Natural killer cell (primary cell): ENCODE measurements at places on chromosomes 7 and 10. TPM values are rescaled to one million over a fixed set of nuclear protein-coding genes. Genes with fewer than 3 reads are reported as not detected.

The CARD11 gene
- total RNA-seq: 199 TPM

The NRCAM gene
- 0.52 TPM for total RNA-seq

The AP1S1 gene
- total RNA-seq: 7.0 TPM

The FAM53B gene
- 121 TPM for total RNA-seq

The GPR146 gene
- 4.5 TPM for total RNA-seq

The BLNK gene
- 4.0 TPM for total RNA-seq

The CTAGE8 gene
- total RNA-seq: 0.33 TPM

The KIF11 gene
- total RNA-seq: 1.9 TPM

The PARG gene
- 26.2 TPM for total RNA-seq

DNA sequence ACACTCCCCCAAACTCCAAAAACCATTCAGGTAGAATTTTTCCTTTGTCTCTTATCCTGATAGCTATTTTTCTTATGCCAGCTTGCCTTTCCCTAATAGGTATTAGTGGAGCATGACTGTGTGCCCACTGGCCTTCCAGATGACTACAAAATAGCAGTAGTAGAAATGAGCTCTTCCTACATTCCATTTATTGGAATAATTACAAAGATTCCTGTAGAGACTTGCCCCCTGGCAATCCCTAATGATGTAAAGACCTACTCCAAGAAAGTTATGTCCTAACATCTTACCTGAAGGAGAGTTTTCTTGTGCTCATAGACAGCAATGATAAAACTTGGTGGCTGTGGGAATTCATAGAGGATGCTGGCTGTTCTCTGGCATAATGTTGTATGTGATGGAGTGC lies 501.8 kb downstream of the GATA3 start:
- no peak for DNase-seq

GRCh38 chr10:131245475-131246059 lies 66.0 kb downstream of the TCERG1L start:
- DNase-seq: no peak

DNA sequence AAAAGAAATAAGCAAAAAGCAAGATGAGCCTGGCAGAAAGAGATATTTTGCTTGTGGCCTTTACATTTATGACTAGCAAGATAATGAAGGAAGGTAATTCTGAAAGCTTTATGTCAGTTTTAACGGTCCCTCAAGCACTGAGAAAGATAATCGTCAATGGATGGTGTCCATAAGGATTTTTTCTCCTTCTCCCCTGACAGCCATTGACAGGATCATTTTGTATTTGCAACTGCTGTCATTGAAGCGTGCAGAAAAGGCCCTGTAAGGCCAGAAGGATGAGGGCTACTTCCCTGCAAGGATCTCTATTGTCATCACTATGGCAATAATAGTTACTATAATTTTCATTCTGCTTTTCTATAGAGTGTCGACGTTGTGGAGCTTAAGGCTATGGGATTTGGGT lies 994 bp upstream of the LRGUK start:
- no peak for DNase-seq

DNA sequence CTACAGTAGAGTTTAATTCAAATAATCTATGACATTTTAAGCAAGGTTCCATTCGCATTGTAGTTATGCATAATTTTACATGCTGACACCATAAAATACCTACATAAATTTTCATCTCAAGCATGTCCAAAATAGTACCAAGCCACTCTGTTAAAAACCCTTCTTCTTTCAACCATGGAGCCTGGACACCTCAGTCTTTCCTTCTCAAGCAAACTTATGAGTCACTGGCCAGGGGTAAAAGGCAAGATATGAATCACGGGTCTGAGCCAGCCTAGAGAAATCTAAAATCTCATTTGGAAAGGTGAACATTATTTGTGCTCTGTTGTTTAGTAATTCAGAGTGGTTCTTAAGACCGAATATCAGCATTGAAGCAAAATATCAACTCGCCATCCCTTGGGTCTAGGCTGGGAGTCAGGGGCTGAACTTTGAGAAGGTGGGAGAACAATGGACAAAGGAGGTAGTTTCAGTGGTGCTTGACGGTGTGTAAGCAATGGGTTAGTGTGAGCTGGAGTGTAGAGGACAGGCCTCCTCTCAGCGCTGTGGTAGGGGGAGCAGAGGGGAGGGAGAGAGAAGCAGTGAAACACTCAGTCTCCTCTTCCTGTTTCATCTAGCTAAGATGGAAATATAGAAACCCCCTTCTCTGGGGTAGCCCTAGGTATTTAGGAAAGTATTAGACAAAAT lies 19.1 kb upstream of the GPAM start:
- DNase-seq: no peak

DNA sequence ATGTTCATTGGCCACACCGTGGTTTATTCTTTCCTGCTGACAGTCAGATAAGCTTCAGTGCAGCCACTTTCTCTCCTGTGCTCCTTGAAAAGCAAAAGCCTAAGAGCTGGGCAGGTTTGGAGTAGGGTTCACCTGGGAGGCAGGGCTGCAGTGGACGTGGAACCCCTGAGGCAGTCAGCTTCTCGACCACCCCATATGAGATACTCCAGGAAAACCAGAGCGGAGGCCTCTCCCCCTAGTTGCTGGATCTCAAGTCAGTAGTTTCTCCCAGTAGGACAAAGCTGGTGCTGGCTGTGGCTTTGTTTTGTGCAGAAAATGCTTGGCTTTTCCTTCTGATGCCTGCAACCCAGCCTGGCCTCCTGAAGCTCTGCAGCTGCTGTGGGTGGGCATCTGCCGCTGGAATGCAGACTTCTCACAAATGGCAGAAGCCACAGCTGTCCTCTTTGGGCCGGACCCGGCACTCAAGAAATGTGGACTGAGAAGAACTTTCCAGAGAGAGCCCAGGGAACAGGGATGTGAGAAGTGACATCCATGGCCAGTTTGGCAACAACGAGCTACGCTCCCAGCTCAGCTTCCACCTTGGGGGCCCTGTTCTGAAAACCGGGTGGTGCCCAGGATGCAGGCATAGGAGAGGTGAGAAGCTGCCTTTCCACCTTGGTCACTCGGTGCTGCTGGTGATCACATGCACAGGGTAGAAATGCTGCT lies 276.6 kb upstream of the TCERG1L start:
- DNase-seq: no peak

GRCh38 chr7:77565917-77566316 lies 28.8 kb downstream of the PTPN12 start:
- DNase-seq: no peak

GRCh38 chr10:29174389-29174788 lies 114.5 kb upstream of the LYZL1 start:
- no peak for DNase-seq

- no peak for DNase-seq
Measured at GRCh38 chr10:129637846-129638245, 170.8 kb downstream of the MGMT start.

DNA sequence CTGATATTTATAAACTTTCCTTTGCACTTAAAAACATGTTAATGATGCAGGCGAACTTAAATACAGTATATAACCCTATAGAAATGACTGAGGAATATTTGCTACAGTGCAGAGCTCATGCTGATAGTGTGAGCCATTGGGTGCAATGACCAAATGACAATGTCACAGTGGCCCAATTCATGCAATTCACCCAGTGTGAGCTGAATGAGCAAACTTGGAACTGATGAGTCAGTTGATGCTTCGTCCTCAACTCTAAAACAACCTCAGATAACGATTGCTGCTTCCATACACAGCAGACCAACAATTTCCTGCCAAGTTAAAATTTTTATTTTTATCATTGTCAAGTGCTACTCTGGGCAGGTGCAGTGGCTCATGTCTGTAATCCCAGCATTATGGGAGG lies 12.1 kb upstream of the ZC3HAV1L start:
- DNase-seq: no peak

GRCh38 chr7:132425942-132426341 lies 150.3 kb downstream of the PLXNA4 start:
- DNase-seq: no peak

GRCh38 chr7:42025635-42026375 lies 211.2 kb downstream of the GLI3 start:
- DNase-seq: no peak

- DNase-seq: no peak
Measured at GRCh38 chr10:32234471-32234870, 112.5 kb downstream of the EPC1 start.
